ENCODE measurements at places on chromosomes 6 and 20.

DNA sequence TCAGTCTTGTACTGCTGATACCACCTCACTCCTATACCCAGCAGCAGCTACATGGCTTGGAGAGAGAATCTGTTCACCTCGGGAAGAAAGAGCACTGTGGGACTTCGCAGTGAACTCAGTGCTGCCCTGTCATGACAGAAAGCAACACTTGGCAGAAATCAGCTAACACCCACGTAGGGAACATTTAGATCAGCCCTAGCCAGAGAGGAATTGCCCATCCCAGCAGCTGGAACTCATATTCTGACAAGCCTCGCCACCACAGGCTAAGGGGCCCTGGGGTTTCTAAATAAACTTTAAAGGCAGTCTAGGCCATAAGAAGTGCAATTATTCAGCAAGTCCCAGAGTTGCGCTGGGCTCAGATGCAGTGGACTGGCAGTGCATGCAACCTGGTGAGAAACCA, 1266.8 kb downstream of the GRIK2 start:
- no peak for DNase-seq

DNA sequence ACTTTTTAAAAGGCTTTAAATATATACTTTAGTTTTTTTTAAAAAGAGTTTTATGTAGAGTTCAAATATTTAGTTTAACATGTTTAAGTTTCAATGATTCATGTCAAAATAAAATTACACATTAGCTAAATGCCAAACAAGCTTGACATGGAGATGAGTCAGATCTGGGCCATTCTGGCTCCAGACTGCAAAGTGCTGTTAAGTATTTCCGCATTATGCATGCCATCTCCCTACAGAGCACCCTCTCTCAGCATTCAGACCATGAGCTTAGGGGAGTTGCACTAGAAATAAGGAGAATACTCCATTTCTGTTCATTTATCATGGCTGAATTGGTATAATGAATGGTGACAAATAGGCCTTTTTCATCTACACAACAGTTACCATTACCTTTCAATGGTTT, 21.5 kb upstream of the HS3ST5 start:
- peak; percentile 12 for DNase-seq

- no peak for DNase-seq
Observed at GRCh38 chr6:45365036-45365435, 12.7 kb downstream of the SUPT3H start.

GRCh38 chr6:19836799-19837510, at the start of gene ID4:
TSS of gene ID4 (plus strand) at chr6:19837370. CDS start at chr6:19837755, 385 bp downstream.
- DNase-seq: peak; percentile 77

DNA sequence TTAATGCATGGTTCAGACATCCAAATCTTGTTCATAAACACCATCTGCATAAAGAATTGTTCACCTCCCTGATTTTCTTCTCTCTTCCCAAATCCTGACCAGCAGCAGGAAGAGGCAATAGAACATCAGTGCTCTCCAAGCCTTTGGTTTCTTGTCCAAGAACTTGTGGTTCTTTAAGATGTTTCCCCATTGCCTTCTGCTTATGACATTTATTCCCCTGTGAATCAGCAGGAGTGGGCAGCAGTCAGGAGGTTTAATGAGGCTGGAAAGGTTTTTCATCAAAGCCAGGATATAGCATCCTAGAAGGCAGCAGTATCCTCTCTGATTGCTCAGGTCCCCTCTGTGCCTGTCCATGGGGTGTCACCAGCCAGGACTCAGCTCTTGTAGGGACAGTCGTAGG, 5.3 kb downstream of the HDDC2 start:
- DNase-seq: no peak

DNA sequence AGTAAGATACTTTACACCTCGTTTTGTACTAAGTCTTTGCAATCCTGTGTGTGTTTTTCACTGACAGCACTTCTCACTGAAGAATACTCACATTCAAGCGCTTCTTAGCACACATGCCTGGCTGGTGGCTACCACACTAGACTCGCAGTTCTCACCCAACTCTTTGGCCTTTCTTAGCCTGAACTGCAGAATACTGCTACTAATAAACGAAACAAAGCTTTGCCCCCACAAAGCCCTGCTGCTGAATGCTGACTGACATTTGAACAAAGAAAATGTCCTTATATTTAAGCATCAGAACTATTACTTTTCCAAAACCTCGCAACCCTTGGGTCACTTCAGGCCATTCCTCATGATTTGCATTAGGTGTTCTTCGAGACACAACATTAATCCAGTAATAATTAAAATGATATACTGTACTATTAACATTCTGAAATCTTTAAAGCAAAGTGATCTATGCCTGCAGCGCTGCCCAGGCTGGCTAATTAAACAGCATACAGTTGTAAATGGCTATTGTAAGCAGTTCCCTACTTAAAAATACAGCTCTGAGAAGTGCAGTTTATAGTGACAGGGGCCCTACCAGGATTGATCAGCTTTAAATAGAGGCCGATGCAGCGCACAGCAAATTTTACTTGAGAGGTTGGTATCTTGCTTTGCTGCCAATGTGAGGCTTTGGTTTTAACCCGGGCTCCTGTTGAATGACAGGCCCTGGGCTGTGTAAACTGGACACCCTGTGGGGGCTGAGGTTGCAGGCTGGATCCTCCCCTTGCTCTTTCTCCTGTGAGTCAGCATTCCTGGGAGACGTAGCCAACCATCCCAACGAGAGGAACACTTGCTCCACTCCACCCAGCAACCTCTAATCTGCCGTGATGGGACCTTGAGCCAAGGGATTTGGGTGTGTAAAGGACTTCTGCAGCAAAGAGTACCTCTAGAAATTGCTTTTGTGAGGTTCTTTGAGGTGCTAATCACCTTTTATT, 899.0 kb downstream of the TFAP2A start:
- DNase-seq: no peak

GRCh38 chr6:46393940-46394337, 97.3 kb downstream of the RCAN2 start:
- DNase-seq: no peak

DNA sequence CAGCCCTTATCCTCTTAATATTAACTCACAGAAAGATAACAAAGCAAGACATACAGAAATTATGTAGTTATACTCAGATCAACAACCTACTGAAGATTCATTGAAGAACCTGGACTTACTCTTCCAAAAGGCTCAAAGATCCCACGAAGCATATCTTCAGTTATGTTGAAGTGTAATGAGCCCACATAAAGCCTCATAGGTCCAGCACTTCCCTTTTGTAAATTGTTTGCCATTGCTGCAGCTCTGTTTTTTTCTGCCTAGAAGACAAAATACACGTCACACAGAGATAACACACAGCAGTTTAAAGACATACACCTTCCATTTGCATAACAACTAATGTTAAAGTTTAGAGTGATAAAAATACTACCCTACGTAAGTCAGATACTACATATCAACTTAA, 20.4 kb downstream of the RBM39 start:
- DNase-seq: no peak

Data from AG04449 (cell line).